Activated CD4-positive, alpha-beta T cell treated with anti-CD3 and anti-CD28 coated beads, Interleukin-2, amount 10 ng/mL, durations not matched to agents 24 days and 14 days (primary cell): ENCODE measurements at places on chromosomes 11 and 22.
A peak's percentile ranks its signal among the peaks of the same experiment; 100 is the strongest.

GRCh38 chr11:88632163-88632562 is 294.6 kb upstream of the CTSC start:
- no peak overlapping the region for H3K4me3 ChIP-seq
- H3K27ac ChIP-seq = no peak overlapping the region
- H3K27me3 ChIP-seq = no peaks in the 10 kb centered on the region
- H3K36me3 ChIP-seq = no peaks in the 10 kb centered on the region
- no peak for DNase-seq

GRCh38 chr11:72433455-72434036 is 785 bp downstream of the CLPB start:
- H3K4me3 ChIP-seq = peak overlapping the region; percentile 90
- H3K27me3 ChIP-seq = peaks cover 2% of the 10 kb centered on the region
- peaks cover 3% of the 10 kb centered on the region for H3K36me3 ChIP-seq
- H3K27ac ChIP-seq = peak overlapping the region; percentile 88
- DNase-seq = no peak

DNA sequence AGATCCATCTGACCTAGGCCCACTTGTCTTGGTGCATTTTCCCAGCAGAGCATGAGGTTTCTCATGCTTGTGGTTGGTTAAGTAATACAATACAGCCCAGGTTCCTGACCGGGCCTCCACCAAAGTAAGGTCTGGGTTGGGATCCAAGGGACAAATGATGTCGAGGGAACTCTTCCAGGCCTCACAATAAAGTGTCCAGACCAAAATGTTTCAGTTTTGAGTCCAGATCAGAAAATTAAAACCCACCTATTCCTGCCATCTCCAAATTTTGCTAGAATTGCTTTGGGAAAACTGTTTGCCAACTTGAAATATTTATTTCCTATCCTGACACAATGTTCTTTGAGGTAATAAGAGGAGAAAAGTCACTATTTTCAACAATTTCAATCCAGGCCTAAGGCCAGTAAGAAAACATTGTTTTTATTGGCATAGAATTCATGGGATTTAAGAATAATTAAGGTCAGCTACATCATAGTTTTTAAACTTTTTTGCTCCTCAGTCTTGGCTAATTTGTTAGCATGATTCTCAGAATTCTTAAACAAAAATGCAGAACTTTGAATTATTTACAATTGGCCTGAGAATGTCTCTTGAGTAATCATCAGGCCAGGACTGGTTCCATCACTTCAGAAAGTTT is 51.4 kb downstream of the ME3 start:
- no peak for DNase-seq
- no peak overlapping the region for H3K27ac ChIP-seq
- H3K27me3 ChIP-seq = peaks cover 9% of the 10 kb centered on the region
- peaks cover 8% of the 10 kb centered on the region for H3K36me3 ChIP-seq

- H3K27me3 ChIP-seq = no peaks in the 10 kb centered on the region
- H3K27ac ChIP-seq = no peak overlapping the region
- peaks cover 11% of the 10 kb centered on the region for H3K4me1 ChIP-seq
- H3K36me3 ChIP-seq = peaks cover 55% of the 10 kb centered on the region
- DNase-seq = peak; percentile 77
Measured at GRCh38 chr22:36510966-36511881, 4.4 kb upstream of the FOXRED2 start.

- no peaks in the 10 kb centered on the region for H3K36me3 ChIP-seq
- H3K27ac ChIP-seq = no peak overlapping the region
- no peak overlapping the region for H3K4me3 ChIP-seq
- H3K4me1 ChIP-seq = peaks cover 20% of the 10 kb centered on the region
- no peak for DNase-seq
- H3K27me3 ChIP-seq = peaks cover 13% of the 10 kb centered on the region
Measured at GRCh38 chr22:28440592-28441390, 238.8 kb downstream of the TTC28 start.

DNA sequence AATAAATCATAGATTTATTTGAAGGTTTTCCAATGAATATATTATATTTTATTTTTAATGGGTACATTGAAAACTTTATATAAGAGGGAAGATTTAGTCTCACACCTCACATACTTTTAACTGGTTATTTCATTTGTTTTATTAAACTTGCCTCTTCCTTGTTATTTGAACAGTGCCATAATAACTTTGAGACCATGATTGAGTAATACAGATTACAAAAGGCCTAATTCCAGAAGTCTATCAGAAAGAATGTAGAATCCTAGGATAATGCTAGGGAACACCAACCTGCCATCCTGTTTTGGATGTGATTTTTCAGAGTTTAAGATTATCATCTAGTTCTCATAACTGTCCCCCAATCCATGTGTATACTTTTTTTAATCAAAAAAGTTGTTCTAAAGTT is 102.7 kb upstream of the BIRC3 start:
- no peaks in the 10 kb centered on the region for H3K36me3 ChIP-seq
- peak; percentile 2 for DNase-seq

- peaks cover 2% of the 10 kb centered on the region for H3K27me3 ChIP-seq
- H3K4me1 ChIP-seq = peaks cover 6% of the 10 kb centered on the region
- H3K36me3 ChIP-seq = no peaks in the 10 kb centered on the region
- H3K4me3 ChIP-seq = no peak overlapping the region
- no peak overlapping the region for H3K27ac ChIP-seq
Measured at GRCh38 chr11:86358720-86359119, 16.0 kb upstream of the CCDC81 start.

- no peaks in the 10 kb centered on the region for H3K27me3 ChIP-seq
- H3K27ac ChIP-seq = no peak overlapping the region
- no peaks in the 10 kb centered on the region for H3K4me1 ChIP-seq
Measured at GRCh38 chr22:27088026-27088425, 430.6 kb downstream of the MIAT start.

DNA sequence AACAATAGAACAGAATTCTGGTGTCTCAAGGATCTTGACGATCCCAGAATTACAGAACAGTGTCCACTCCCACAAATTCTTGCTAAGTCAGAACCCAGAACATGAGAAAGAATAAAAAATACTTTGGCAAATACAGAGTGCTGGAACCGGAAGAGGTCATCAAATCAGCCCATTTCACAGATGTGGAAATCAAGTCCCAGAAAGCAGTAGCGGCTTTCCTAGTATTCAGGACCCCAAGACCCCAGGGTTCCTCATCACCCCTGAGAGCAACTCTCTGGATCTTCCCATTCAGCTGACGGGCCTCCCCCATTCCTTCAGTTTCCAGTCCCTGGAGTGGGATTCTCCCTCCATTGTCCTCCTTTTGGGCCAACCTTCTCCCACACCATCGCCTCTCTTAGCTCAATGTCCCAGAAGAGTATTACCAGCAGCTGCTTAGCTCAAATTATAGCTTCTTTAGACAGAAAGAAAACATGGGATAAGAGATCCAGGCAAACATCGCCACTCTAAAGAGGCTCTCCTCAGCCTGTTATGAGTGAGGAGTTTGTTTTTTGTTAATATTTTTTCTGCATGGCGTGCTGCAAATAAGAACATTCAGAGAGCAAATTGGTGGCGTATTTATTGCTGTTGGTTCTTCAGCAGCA is 268.3 kb downstream of the MN1 start:
- H3K4me1 ChIP-seq = no peaks in the 10 kb centered on the region
- H3K36me3 ChIP-seq = no peaks in the 10 kb centered on the region
- no peak overlapping the region for H3K27ac ChIP-seq
- no peak for DNase-seq

- H3K27ac ChIP-seq = peak within 1 kb of the TSS; percentile 89
- H3K27me3 ChIP-seq = no peaks in the 10 kb centered on the region
- H3K36me3 ChIP-seq = peaks cover 8% of the 10 kb centered on the region
- peak within 1 kb of the TSS; percentile 89 for H3K4me3 ChIP-seq
- H3K4me1 ChIP-seq = peaks cover 20% of the 10 kb centered on the region
Measured at GRCh38 chr22:20393705-20394476, at the start of gene ZNF74. Gene ZNF74 (plus strand): TSS chr22:20394151. CDS start chr22:20394629, 478 bp downstream.

DNA sequence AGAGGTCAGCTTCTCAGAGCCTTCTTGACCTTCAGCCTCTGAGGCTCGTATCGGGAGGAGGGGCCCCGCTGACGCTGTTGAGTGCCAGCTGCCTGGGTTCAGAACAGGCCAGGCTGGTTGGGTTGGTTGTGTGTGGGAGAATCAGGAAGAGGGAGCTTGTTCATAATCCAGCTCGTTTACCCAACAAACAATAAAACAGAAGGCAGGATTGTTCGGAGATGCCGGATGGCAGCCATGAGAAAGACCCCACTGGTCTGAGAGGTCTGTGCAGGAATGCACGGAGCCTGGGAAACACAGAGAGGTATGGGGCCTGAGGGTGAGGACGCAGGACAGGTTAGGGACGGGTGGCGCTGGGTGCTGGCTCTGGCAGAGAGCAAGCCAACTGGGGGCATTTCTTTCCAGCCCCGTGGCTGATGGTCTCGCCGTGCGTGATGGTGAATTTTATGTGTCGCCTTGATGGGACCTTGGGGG is 31.6 kb upstream of the SHANK2 start:
- no peaks in the 10 kb centered on the region for H3K36me3 ChIP-seq
- H3K27ac ChIP-seq = no peak overlapping the region
- no peaks in the 10 kb centered on the region for H3K4me1 ChIP-seq
- H3K27me3 ChIP-seq = no peaks in the 10 kb centered on the region
- H3K4me3 ChIP-seq = no peak overlapping the region

GRCh38 chr11:91686281-91686680 is 538.3 kb upstream of the FAT3 start:
- no peak for DNase-seq
- H3K27ac ChIP-seq = no peak overlapping the region
- no peak overlapping the region for H3K4me3 ChIP-seq

GRCh38 chr11:12087075-12088004 is 23.1 kb upstream of the MICAL2 start:
- peaks cover 61% of the 10 kb centered on the region for H3K4me1 ChIP-seq
- DNase-seq = peak; percentile 88
- no peaks in the 10 kb centered on the region for H3K36me3 ChIP-seq
- H3K27ac ChIP-seq = peak overlapping the region; percentile 75

- peaks cover 35% of the 10 kb centered on the region for H3K27me3 ChIP-seq
- H3K4me1 ChIP-seq = peaks cover 2% of the 10 kb centered on the region
- no peak for DNase-seq
- peaks cover 2% of the 10 kb centered on the region for H3K36me3 ChIP-seq
Measured at GRCh38 chr22:36907253-36908195, 5.9 kb upstream of the CSF2RB start.

GRCh38 chr11:115929618-115930129 is 425.5 kb upstream of the CADM1 start:
- peaks cover 8% of the 10 kb centered on the region for H3K4me1 ChIP-seq
- peaks cover 2% of the 10 kb centered on the region for H3K27me3 ChIP-seq
- no peak overlapping the region for H3K4me3 ChIP-seq
- no peak overlapping the region for H3K27ac ChIP-seq
- H3K36me3 ChIP-seq = no peaks in the 10 kb centered on the region

DNA sequence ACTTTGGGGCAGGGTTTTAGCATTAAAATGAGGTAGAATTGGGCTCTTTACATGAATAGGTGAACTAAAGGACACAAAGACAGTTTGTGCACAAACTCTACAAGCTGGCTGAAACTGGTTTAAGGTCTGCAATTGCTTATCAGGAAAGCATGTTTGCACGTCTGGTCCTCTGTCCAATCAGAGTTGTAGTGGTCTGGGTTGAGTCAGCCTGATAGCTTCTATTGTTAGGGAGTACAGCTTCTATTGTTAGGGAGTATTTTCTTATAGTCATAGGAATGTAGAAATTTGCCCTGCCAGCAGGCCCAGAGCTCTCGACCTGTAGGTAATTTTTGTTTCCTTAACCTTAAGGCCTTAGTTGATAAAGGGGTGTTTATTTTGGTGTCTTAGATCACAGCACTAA is 1422.4 kb downstream of the LRRC4C start:
- no peaks in the 10 kb centered on the region for H3K27me3 ChIP-seq
- H3K4me3 ChIP-seq = no peak overlapping the region
- H3K36me3 ChIP-seq = no peaks in the 10 kb centered on the region
- no peaks in the 10 kb centered on the region for H3K4me1 ChIP-seq
- no peak overlapping the region for H3K27ac ChIP-seq

DNA sequence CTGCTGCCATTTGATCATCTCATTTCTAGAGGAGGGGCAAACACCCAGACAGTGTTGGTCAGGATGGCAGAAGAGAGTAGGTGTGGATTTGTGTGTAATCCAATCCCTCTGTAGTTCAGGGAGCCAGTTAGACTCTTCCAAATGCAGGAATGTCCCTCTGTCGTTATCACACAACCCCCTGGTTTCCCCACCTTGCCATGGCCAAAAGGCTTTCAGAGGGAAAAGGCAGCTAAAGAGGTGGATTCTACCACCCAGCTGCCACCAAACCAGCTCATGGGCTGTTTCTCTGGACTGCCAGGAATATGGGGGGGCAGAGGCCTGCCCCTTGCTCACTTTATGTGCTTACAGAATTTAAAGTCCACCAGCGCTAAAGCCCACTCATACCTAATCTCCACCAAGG is 18.1 kb downstream of the TSKU start:
- peaks cover 26% of the 10 kb centered on the region for H3K27me3 ChIP-seq
- H3K27ac ChIP-seq = no peak overlapping the region
- peaks cover 31% of the 10 kb centered on the region for H3K4me1 ChIP-seq
- DNase-seq = no peak
- H3K36me3 ChIP-seq = no peaks in the 10 kb centered on the region

- no peaks in the 10 kb centered on the region for H3K36me3 ChIP-seq
- H3K4me1 ChIP-seq = peaks cover 16% of the 10 kb centered on the region
- no peak overlapping the region for H3K27ac ChIP-seq
- peaks cover 3% of the 10 kb centered on the region for H3K27me3 ChIP-seq
Measured at GRCh38 chr11:86161837-86162236, 82.7 kb upstream of the EED start.

- H3K27me3 ChIP-seq = no peaks in the 10 kb centered on the region
- no peak overlapping the region for H3K4me3 ChIP-seq
- peaks cover 5% of the 10 kb centered on the region for H3K4me1 ChIP-seq
- no peak overlapping the region for H3K27ac ChIP-seq
- no peak for DNase-seq
Measured at GRCh38 chr11:11449327-11449726, 96.3 kb upstream of the CSNK2A3 start.

DNA sequence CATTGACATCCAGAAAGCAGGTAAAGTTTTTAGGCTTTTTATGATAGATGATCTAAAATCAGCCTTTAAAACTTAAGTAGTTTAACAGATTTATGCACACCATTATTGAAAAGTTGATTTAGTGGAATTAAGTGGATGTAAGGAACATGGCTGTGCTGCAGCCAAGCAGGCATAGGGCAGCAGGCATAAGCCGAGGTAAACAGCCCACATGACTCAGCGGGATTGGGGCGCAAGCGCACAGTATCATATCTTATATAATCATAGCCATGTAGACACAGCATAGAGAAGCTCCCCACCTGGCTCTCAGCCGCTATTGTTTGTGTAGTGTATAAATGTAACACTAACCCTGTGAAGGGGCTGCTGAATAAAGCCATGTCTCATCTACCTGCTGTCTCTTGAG is 157.5 kb downstream of the WNT11 start:
- peaks cover 18% of the 10 kb centered on the region for H3K36me3 ChIP-seq
- no peak overlapping the region for H3K4me3 ChIP-seq
- H3K27me3 ChIP-seq = no peaks in the 10 kb centered on the region

GRCh38 chr11:86630229-86630981 is 42.0 kb downstream of the ME3 start:
- no peaks in the 10 kb centered on the region for H3K36me3 ChIP-seq
- no peak overlapping the region for H3K4me3 ChIP-seq
- DNase-seq = no peak
- peaks cover 13% of the 10 kb centered on the region for H3K4me1 ChIP-seq
